NCI-H2081 (cell line): ENCODE measurements at places on chromosomes 5 and 9.

- DNase-seq = no peak
These were observed 52.1 kb upstream of the PITX1 start for GRCh38 chr5:135085936-135086725.

- DNase-seq = no peak
These were observed 22.4 kb upstream of the FCN2 start for GRCh38 chr9:134858051-134858841.

GRCh38 chr5:93395971-93396379, 185.0 kb downstream of the NR2F1-AS1 start:
- no peak for DNase-seq

DNA sequence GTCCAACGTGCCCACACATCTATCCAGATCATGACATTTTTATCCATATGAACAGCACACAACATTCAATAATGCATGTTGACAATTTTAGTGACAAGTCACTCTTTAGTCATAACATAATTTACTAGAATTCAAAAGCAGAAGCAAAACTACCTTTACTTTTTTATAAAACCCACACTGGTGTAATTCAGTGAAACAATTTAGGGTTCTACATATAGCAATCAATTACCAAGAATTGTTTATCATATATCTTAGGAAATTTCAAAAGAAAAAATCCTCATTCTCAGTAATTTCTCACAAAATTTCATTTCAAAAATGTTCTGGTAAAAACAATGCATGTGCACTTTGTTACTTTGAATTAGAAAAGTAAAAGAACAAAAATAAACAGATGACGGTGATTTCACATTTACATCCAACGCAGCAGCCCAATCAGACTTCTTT, 12.6 kb downstream of the AUH start:
- no peak for DNase-seq

GRCh38 chr9:95757439-95757838, 118.1 kb upstream of the ERCC6L2 start:
- DNase-seq = no peak

DNA sequence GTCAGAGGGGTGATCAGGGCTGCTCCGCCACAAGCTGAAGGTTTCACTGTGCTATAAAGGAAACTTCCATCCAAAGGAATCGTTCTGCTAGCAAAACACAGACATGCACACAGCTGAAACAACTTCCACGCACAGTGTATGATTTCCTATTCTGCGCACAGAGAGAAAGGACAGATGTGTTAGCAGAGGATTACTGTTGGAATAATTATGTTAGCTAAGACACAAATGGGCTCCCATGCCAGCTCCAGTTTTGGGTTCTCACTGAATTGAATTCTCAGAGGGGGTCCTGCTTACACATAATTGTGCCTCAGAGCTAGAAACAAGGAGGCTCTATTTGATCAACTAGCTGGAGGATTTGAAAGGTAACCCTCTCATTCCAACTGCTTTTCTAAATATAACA, 352.4 kb downstream of the IRX2 start:
- DNase-seq = no peak

DNA sequence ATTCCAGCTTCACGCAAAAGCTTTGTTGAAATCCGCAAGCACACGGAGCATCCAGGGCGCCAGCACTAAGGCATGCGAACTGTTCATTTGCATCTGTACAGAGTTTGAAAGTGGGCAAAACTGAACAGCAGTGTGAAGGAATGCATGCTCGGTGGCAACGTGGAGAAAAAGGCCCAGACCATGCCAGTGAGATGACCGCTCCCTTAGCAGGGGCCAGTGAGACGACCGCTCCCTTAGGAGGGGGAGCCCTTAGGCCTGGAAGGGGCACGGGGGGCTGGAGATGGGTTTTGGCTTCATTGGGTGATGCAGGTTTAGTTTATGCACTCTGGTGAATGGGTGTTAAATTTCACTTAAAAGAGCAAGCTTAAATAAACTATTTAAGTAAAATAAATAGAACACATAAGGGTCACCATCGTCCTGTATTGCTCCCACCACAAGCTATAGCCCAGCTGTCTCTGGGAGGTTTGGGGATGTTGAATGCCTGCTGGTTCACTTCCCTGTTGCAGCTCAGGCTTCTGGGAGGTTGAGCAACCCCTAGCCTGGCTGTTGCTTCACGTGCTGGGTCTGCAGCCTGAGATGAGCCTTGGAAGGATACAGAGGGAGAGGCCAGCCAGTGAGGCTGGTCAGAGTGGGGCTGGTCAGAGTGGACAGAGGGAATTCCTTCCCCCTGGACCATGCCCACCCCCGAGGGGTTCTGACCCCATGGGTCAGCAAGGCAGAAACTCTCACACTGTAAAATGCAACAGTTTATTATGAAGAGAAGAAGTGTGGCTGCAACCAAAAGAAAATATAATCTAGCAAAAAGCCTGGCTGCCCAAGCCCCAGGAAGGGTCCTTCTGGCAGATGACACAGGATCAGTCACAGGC, 4.6 kb upstream of the FCN1 start:
- DNase-seq = no peak

- DNase-seq = no peak
These were observed 114.4 kb downstream of the MAST4 start for GRCh38 chr5:66710557-66711088.

DNA sequence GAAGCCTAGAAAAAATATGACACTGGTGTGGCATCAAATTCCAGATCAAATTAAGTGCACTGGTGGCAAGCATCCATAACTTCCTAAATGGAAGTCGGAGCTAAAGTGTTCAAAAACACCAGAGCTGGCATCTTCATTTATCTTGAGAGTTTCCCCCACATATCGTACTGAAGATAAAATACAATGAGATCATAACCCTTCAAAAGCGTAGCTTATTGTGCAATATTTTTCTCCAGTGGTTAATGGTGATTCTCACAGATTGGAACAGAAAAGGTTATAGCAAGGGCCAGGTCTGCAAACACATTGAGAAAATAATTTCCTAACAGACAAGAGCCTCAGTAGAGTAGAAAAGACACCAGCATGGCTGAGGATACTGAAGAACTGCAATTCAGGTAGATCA, 147.6 kb downstream of the SEMA5A start:
- DNase-seq = no peak

- DNase-seq = no peak
These were observed 124.6 kb upstream of the TAF11L2 start for GRCh38 chr5:17373406-17373805.

- peak; percentile 19 for DNase-seq
These were observed 260.7 kb upstream of the KCNN2 start for GRCh38 chr5:114101153-114101552.
